ENCODE measurements at places on chromosomes 4 and X. TPM values are rescaled to one million over a fixed set of nuclear protein-coding genes. Genes with fewer than 3 reads are reported as not detected.

GRCh38 chrX:119273420-119274192 is 37.5 kb downstream of the PGRMC1 start:
- peak; percentile 31 for DNase-seq

DNA sequence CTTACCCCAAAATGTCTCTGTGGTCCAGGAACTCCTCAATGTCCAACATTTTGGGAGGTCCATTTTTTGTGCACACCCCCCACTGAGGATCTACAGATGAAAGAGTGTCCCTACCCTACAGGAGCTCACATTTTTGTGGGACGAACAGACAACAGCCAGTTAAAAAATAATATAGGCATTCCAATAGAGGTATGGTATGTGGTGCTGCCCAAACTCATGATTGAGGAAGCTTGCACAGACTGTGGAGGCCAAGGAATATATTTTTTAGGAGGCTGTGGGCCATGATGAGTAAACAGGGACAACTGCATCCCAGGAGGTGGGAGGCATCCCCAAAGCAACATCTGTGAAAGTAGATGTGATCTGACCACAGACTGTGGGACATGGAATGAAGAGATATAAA is 181.0 kb upstream of the HCCS start:
- DNase-seq, result no peak

The MAGEH1 gene
- total RNA-seq, result 25.6 TPM

The CD38 gene
- 8.5 TPM for total RNA-seq

The CHIC1 gene
- 3.4 TPM for total RNA-seq
